Heart right ventricle (tissue), 16 donors: ENCODE measurements at places on chromosomes 2 and 18.

- no peak for DNase-seq
Measured at GRCh38 chr2:141911485-141912066, 219.2 kb downstream of the LRP1B start.

- DNase-seq, result no peak
Measured at GRCh38 chr2:136919682-136920081, 154.3 kb downstream of the THSD7B start.

DNA sequence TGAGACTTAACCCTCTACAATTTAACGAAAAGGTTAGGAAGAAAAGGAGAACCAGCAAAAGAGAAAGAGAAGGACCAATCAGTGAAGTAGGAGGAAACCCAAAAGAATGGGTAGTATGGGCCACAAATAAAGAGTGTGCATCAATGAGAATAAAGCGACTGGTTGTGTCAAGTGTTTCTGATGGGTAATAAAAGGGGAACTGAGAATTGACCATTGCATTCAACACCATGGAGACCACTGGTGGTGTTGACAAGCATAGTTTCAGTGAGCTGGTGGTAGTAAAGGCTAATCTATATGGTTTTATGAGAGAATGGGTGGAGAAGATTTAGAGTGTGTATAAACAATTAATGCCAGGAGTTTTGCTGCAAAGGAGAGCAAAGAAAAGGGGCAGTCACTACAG, 75.4 kb downstream of the CSRNP3 start:
- DNase-seq, result no peak

DNA sequence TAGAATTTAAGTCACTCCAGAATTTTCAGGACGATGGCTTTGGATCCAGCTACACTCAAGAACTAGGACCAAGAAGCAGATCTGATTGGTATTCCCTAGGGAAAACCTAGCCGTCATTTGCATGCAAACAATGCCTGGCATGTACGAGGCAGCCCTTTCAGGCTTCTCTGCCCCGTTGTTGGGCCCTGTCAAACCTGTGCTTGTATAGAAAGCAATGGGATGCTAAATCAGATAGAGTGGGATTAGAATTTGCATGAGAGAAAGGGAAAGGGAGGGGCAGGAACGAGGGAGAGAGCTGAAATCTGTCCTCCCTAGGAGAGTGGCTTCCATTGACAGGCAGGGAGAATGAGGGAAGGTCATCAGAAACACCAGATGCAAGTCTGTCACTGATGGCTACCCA, 28.6 kb downstream of the ARID5A start:
- no peak for DNase-seq

DNA sequence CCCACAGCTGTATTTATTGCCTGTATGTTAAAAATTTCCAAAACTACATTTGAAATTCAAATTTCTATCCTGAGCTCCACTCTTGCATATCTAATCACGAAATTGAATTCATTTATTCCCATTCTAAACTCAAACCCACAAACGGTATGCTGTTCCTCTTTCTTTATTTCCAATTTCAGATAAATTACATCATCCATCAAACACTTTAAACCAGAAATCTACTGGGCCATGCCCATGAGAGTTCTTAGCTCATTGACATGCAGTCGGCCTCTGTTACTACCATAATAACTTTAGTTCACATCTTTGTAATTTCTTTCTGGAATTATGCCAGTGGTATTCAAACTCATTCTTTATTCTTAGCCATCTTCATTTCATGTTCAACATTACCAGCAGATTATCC, 100.3 kb downstream of the COL3A1 start:
- DNase-seq, result no peak

DNA sequence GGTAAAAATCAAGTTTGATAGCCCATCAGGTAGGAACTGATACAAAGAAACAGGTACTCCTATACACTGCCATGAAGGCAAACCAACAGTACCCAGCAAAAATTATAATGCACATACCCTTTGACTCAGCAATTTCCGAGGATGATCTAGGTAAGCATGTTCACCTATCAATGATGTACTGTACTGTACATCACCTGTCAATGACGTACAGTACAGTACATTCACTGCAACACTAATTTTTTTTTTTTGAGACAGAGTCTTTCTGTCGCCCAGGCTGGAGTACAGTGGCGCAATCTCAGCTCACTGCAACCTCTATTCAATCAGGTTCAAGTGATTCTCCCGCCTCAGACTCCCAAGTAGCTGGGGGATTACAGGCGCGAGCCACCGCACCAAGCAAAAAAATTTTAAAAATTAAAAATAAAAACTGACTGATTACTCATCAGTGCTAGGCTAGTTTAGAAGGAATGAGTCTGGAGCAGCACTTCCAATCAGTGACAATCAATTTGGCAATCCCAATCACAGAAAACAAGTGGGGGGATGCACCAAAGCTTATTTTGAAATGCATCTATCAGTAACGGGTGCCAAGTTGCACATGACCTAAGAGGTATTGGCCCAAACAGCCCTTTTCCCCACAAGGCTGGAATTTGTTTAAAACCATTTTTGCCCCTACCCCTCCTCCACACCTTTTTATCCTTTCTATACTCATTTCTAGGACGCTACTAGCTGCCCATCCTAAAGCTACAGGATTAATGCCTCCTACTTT, 8.2 kb downstream of the SRSF7 start:
- no peak for DNase-seq

DNA sequence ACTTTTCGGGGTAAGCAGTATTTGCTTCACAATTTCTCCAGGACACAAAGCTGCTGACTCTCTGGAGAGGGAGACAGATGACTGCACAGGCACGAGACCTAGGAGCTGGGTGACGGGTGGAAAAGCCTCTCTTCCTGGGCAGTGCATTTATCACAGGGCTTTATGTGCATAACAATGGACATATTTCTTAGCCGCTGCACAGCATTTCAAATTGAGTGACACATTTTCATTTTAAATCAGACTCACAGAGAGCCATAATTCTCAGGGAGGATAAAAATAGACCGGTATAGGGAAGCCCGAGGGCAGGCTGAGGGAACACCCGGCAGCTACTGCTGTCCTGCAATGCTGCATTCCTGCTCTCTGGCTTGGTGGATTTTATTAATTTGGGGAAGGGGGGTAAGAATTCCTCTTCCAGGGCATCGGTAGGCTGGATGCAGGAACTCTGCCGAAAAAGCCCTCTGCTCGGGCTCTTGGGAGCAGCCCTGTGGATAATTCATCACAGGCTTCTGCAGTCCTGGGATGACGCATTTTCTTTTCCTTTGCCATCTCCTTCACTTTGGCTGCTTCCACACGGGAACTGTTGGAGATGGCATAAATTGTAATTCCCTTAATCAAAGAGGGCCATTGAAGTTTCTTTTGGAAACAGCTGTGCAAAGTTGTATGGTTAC, 108.1 kb upstream of the ACAA2 start:
- DNase-seq, result no peak

GRCh38 chr2:56444339-56444738, 260.5 kb downstream of the CCDC85A start:
- DNase-seq, result peak; percentile 18

DNA sequence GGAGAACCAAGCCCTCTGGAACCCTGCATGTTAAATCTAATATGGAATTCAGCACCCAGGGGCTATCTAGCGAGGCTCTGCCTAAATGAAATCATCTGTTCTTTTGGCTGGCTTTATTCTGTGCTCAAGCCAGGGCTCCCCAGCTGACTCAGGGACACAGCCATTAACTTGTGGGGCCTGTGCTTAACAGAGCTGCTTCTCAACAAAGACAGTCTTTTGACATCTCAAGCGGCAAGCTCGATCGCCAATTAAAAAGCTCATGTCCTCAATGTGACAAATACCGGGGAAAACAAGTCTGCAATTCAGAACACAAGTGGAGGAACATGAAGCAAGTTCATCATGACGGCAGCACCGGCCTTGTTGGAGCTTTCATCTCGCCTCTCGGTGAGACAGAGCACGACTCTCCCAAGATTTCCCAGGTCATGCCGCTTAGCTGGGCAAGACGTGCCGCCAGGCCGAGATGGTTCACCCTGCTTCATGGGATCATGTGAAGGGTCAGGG, 64.9 kb downstream of the KLHL29 start:
- DNase-seq, result no peak

GRCh38 chr2:67459761-67460160, 62.6 kb downstream of the ETAA1 start:
- DNase-seq, result no peak

GRCh38 chr2:165746501-165746900, 47.5 kb downstream of the GALNT3 start:
- DNase-seq, result no peak

DNA sequence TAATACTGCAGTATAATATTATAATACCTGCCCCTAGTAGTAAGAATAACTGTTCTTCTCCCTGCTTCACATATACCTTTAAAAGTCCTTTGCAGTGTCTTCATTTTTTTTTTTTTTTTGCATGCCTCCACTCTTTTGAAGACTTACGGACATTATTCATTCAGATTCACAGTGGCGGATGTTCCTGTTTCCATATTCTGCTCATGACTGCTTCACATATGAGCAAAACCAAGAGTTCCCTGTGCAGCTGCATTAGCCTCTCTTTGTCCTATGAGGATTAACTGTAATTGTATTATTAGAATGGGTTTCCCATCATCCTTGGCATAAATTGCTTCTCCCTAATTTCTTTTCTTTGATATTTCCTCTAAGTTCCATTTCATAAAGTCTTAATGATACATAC, 12.8 kb downstream of the IL18RAP start:
- no peak for DNase-seq

DNA sequence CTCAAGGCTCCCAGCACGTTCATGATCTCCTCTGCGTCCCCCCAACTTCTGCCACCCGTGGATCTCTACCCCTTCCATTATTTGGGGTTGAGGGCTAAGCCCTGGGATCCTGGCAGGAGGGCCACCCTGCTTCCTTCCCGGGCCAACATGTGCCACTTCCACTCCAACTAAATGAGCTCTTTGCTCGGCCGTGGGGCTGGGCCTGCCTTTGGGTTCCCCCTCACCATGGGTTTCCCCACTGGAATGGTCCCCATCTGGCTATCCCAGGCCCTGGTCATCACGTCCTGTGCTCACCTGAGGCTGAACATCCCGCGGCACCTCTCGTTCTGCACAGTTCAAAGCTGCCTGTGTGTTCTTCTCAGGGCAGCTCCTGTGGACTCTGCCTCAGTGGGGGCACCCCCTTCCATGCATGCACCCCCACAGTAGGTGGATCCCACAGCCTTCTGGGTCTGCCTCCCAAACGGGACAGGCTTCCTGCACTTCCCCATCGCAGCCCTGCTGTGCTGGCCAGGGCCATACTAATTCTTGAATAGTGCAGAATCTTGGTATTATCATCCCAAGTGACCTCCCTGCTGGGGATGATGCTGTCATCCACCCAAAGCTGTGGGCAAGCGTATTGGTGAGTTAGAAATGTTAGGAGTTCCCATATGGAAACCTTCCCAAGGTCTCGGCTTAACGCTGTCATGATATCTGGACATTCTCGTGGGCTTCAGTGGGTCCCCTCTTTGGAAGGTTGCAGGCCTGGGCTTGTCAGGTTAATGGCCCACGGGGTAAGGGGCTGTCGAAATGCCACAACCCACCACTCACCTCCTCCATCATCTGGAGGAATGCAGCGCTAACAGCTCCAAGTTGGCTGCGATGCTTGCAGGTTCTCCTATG, 150.5 kb upstream of the TWIST2 start:
- no peak for DNase-seq

GRCh38 chr2:88114889-88115288, 13.0 kb downstream of the FABP1 start:
- DNase-seq, result no peak

GRCh38 chr2:215793747-215794595, 219.4 kb downstream of the MREG start:
- no peak for DNase-seq

GRCh38 chr2:10548626-10549025, 100.5 kb upstream of the ODC1 start:
- peak; percentile 8 for DNase-seq

DNA sequence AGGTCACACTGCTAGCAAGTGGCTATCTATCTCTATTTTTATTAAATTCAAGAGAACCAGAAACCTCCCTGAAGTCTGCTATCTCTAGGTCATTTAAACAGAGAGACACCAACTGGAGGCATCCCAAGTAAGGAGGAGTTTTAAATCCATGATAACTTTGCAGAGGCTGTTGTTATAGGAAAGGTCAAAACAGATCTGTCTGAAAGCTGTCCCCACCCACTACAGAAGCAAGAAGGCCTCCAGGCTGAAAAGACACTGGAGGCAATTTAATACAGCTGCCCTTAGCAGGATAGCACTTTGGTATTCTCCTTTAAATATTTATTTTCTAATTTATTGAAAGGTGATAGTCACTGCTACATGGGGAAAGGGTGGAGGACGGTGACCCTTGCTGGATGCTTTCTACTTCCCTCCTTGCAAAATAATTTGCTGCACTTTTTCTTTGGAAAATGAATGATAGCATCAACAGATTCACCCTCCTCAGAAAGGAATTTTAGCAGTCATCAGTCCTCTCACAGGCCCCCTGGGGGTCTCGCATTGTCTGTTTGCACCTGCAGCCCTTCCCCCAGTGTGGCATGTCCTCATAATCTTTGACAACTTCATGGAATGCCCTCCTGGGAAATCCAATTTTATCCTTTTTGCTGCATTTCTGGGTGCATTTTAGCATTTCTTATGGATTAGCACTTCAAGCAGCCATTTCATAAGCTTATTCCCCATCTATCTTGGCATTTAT, 429.5 kb upstream of the TNP1 start:
- no peak for DNase-seq

DNA sequence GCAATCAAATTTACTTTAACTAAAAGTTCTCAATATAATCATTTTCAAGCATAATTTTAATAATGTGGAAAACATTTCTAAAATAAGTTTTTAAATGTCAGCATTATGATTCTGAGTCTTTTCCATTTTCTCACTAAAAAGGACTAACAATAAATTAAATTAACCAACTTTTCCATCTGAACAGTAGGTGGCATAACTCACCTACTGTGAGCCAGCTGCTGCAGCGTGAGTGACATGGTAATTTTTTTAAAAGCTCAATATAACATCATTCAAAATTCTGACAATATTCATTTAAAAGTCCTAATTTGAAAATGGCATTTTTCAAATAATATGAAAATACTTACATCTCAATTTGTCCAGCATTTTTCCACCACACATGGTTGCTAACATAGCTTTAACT, 66.5 kb downstream of the DTNB start:
- no peak for DNase-seq

DNA sequence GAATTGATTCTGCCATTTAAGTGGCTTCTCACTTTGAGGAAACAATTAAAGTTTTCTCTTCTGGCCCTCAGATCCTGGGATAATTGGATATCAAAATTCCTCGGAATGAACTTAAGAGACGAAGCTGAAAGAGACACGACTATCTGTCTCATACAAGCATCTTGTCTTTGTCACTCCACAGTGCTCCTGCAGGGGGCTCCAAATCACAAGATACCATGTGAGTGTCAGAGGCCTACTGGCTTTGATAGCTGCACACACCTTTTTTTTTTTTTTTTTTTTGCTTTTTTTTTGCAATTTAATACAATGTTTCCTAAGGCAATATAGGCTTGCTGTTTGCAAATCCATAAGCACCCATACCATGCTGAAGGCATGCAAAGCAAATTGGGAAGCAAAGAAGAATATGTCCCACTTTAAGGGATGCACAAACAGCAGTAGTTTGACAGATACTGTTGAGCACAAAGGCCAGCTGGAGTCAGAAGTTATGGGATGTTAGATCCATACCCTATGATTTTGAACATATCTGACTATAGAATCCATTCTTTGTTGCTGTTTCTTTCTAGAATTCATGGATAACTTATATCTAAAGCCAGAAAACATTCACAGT, 109.0 kb upstream of the CBLN2 start:
- DNase-seq, result no peak

GRCh38 chr2:174078275-174078674, 113.1 kb upstream of the SP3 start:
- no peak for DNase-seq

GRCh38 chr2:211055438-211055837, 499.0 kb downstream of the CPS1 start:
- no peak for DNase-seq

- no peak for DNase-seq
Measured at GRCh38 chr2:209424199-209424701, 403 bp downstream of the MAP2 start.
